T-helper 1 cell (primary cell): ENCODE measurements at places on chromosomes 3 and 15.

DNA sequence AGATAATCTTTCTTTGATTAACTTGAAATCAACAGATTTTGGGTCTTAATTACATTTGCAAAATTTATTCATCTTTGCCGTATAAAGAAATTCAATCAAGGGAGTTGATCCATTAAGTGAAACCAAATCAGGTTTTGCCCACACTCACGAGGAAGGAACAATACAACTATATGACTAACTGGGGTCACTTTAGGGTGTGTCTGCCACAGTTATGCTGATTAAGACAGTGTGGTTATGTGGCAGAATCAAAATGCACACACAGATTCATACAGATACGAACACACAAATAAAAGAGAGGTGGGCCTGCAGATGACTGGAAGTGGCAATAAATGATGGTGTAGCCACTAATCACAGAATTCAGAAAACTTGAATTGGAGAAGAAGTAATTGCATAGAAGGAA, 543.5 kb downstream of the GABRG3 start:
- no peak for DNase-seq

DNA sequence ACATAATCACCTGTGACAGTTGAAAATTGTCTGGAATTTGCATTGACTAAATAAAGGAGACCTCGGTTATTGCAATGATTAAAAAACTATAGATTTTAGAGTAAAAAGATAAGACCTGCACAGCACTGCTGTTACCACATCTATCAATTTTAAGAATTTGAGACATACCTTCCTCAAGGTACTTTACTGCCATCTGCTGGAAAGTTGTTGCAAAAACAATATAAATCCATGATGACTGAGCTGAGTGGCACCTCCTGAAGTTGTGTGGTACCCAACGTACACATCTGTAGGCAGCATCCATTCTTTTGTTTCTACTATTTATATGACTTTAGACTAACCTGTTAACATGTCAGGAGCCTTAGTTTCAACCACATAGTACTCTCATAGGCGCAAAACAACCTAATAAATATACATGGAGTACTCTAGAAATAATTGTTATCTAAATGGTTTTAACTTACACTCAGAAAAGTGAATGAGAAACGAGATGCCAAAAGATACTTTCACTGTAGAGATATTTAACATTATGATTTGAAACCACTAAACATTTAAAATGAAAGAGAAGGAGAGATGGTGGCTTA, 106.7 kb downstream of the GHSR start:
- no peak for DNase-seq

DNA sequence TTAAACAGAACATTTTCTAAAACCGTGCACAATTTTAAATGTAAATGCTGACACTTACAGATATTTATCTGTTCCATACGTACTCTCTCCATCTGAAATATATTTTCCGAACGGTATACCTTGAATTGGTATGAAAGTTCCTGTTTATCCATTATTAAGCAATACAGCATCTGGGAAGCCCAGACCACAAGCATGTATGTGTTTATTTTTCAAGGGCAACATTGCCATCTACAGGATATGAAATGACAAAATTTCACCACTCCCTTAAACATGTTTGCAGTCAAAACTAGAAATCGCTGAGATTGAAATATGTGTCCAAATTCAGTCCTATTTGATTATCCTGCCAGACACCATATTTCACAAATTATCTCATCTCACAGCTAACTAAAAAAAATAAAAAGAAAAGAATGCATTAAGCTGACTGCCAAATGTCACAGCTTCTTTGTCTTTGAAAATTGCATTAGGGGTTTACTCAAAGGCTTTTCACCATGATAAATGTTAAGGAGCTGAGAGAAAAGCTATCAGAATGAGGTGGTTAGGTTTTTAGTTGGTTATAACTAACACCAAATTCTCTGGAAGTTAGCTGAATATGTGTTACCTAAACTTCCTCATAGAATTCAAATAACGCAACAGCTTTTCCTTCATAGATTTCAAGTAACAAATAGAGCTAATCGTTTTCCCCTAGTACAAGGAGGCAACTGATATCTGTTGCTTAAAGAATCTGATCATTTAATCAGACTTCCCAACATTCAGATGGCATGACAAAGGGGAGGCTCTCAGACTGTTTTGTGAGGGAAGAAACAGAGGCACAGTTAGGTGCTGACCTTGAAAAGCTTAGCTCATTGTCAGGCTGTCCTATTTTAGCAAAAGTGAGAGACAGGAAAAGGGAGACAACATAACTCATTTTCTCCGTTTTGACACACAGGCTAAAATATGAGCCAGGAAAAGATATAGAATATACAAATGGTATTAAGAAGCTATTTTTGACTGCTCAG, 533.1 kb downstream of the TBL1XR1 start:
- no peak for DNase-seq

- DNase-seq = no peak
Measured at GRCh38 chr15:62164014-62164395, 1.1 kb downstream of the C2CD4B start.

- no peak for DNase-seq
Measured at GRCh38 chr3:47503033-47503432, 10.5 kb downstream of the ELP6 start.
